ENCODE measurements at places on chromosomes 11 and 22.

- DNase-seq = no peak
These were observed 27.8 kb upstream of the LMO2 start for GRCh38 chr11:33919645-33920044.

DNA sequence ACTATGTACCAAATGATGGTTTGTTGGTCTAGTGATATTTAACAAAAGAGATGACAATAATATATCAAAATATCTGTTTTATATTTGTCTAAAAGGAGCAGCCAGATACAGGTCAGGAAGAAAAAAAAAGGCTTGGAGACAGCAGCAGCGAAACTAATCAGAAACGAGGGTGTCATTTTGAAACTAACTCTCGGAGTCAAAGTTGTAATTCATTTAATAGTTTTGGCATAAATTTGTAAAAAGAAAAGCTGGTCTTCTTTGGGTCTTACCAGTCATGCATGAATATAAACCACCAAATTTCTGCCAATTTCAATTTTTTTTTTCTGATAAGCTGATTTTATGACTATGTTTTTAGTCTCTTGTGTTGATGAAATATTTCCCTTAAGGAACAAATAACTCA is 25.5 kb downstream of the NPAT start:
- DNase-seq = no peak

- DNase-seq = no peak
These were observed 1.1 kb downstream of the USP35 start for GRCh38 chr11:78189851-78190250.

DNA sequence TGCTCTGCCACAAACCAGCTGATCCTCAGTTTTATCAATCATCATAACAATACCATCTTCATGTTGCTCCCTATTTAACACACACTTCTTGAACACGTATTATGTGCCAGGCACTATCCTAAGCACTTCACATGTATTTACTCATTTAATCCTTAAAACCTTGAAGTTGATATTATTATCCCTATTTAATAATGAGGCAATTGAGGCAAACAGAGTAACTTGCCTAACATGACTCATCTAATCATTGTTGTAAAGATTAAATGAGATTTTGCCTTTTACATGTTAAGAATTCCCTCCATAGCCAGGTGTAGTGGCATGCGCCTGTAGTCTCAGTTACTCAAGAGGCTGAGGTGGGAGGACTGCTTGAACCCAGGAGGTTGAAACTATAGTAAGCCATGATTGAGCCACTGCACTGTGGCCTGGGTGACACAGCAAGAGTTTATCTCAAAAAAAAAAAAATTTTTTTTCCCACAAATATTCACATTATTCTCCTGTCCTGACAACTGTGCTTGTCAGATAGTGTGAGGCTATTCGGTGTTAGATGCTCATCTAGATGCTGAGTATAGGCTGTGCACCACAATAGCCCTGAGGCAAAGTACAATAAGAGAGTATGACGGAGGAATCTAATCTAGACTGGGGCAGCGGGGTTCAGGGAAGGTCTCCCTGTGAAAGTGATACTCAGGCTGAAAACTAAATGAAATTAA is 13.4 kb downstream of the CKAP5 start:
- DNase-seq = no peak

GRCh38 chr22:34880662-34881061 is 185.3 kb upstream of the ISX start:
- DNase-seq = no peak

GRCh38 chr22:39316440-39317083 is 2.9 kb downstream of the RPL3 start:
- peak; percentile 66 for DNase-seq

DNA sequence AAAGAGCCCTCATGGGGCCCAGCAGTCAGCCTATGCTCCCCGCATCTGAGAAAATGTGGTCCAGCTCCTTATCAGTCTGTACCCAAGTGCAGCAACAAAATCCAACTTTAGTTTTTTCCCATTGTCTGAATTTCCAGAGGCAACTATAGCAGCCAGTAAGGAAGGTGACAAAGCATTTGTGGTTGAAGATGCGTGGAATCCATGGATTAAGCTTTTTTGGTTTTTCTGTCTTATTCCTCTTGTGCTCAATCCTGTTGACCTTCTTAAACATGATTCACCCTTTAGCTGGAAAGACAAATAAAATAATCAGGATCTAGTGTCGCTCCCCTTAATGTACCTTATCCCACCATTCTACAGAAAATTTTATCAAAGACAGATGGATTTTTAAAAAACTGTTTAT is 14.3 kb downstream of the GDPD4 start:
- no peak for DNase-seq

DNA sequence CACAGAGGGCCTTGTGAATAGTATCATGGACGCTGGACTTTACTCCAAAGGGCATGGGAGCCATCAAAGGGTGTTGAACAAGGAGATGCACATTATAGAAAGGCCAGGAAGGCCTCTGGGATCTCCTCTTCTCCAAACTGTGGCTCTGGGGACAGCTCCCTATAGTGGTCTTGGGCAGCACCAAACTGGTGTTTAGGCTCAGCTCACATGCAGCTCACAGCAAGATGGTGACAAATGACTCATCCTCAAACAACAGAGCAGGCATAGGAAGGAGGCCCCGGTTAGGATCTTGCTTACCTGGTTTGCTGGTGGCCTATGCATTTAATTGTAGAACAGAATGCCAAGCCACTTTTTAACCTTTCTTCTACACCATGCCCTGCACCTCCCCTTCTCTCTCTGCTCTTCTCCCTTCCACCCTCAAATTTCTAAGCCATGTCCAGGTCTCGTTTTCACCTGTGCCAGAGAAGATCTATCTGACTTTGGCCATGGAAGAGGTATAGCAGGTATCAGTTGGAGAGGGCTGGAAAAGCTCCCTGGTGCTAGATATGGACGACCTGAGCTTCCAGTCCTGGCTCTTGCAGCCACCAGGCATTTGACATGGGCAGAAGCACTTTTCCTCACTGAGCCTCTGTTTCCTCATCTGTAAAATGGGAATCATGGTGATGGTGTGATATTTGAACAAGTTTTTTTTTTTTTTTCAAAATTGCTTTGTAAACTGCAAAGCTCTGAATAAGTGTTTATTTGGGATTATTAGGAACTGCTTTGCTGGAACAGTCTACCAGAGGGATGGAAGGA is 14.4 kb upstream of the EHF start:
- DNase-seq = no peak

GRCh38 chr11:102256251-102256650 is 61.0 kb upstream of the BIRC3 start:
- no peak for DNase-seq

- DNase-seq = no peak
These were observed 4.6 kb downstream of the NEFH start for GRCh38 chr22:29484642-29485041.

GRCh38 chr11:134915212-134915611 is 503.2 kb upstream of the B3GAT1 start:
- no peak for DNase-seq

GRCh38 chr11:105632316-105632715 is 22.4 kb downstream of the GRIA4 start:
- DNase-seq = no peak

DNA sequence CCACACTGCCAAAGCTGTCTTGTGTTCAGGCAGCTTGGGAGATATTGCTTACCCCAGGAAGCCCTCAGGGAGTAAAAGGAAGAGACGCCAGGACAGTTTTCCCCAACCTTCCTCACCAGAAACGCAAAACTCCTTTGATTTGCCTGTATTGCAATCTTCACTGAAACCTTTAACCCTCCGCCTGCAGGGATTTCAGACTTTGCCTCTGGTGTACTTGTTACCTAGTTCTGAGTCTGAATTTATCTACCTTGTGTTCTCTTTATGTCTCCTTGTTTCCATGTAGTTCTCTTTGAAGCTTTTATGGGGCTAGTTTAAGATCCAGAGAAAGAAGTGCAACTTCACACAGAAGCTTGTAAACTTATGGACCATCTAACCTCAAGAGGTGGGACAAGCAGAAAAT is 154.2 kb downstream of the DSCAML1 start:
- DNase-seq = no peak

DNA sequence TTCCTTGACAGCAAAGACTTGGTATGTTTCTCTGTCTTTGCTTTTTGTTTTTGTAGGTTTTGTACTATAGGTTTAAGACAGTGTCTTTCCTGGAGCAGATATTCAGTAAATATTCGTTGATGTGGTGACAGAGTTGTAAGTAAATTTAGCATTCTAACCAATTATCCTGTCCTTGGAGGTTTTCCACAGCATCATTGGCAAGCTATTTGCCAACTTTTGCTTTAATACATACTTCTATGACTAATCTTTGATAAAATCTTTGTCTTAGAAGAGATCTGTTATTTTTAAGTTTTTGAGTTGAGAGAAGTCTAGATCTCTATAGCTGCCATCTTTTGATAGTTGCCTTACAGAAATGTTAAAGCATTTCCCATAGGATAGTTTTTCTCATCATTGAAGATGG is 3.8 kb downstream of the USP47 start:
- no peak for DNase-seq

DNA sequence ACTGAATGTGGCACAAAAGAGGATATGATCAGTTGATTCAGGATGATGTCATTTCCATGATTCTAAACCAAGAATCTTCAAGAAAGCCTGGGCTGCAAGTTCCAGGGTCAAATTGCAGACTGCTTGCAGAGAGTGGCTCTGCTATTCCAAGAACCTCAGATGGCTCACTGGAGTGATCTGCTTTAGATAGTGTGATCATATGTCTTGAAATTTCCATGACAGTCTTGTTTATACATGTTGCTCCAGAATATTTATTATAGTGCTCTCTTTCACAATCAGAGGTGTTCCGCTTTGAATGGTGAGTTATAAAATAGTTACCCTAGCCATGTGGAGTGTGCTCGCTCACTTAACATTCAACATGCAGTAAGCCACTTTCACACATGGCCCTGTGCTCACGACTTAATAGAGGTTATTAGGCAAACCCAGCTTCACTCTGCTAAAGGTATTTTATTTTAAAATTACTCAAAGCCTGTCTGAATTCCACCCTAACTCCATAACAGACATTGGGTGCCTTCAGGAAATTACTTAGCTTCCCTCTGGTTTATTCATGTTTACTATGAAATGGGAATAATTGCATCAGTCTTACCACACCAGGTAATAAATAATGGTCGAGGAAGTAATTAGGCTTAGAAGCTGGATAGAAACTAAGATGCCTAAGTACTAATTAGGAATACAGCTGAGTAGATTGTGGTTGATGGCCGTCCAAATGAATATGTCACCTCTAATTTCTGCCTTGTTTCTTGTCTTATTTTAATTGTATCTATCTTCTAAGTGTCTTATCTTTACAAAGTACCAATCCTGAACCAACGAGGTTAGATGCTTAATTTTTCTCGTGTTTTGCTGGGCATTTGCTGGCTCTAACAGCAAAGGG is 187.9 kb downstream of the ETS1 start:
- DNase-seq = no peak

DNA sequence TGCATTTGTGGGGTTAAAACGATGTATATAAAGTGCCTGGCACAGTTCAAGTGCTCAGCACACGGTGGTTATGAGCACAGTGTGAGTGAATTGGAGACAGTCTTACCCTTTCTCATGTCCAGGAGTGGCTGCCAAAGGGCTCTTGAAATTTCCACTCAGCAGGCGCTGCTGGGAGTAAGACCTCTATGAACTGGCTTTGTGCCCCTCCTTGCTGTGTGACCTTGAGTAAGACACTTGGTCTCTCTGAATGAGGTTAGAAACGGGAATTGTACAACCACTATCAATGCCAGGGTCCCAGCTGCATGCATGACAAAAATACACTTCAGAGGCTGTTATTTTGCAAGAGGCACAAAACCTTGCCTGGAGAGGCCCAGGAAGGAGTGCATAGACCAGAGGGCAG is 86.6 kb downstream of the TSPAN18 start:
- DNase-seq = no peak

DNA sequence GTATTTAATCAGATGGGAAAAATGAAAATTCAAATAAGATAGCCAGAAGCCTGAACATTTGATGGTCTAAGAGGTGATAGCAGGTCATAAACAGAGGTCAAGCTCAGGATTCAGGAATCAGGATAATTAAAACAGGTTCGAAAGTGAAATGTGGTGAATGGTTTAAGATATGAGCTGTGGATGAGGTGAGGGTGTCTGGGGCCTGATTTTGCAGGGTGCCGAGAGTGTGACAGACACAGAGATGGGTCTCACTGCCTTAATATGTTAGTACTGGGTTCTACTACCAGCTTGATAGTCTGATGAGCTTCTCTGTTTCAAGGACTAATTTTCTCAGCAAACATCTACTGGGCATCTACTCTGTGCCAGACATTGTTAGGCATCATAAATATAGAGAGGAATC is 19.9 kb upstream of the EMSY start:
- DNase-seq = no peak

DNA sequence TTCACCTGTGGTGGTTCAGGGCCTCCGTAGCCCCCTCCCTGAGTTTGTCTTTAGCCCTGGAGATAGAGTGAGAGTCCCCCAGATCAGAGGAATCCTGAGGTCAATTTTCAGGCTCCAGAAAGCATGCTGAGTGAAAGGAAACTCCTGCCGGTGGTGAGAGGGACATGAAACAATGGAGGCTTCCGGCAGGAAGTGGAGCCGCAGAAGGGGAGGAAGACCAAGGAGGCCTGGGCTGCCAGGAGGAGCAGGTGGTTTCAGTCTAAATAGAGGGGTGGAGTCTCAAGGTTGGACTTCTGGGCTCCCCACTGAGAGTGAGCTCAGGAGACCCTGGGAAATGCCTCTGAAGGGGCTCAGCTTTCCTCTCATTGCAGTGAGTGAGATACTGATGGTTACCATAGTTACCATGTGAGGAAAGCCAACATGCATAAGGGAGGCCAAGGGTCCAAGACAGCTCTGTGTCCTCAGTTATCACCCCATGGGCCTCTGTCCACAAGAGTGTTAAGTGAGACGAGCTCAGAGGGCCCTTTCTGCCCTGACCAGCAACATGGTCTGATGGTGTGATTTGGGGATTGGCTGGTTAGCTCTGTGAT is 10.7 kb downstream of the SLCO2B1 start:
- DNase-seq = no peak

- DNase-seq = no peak
These were observed 124.4 kb downstream of the ETS1 start for GRCh38 chr11:128462922-128463321.

GRCh38 chr11:821512-822371 is 3.0 kb downstream of the PNPLA2 start:
- no peak for DNase-seq

- no peak for DNase-seq
These were observed 7.9 kb downstream of the NCAPD3 start for GRCh38 chr11:134215836-134216235.

- no peak for DNase-seq
These were observed 109.9 kb downstream of the MICAL3 start for GRCh38 chr22:17914474-17914873.

DNA sequence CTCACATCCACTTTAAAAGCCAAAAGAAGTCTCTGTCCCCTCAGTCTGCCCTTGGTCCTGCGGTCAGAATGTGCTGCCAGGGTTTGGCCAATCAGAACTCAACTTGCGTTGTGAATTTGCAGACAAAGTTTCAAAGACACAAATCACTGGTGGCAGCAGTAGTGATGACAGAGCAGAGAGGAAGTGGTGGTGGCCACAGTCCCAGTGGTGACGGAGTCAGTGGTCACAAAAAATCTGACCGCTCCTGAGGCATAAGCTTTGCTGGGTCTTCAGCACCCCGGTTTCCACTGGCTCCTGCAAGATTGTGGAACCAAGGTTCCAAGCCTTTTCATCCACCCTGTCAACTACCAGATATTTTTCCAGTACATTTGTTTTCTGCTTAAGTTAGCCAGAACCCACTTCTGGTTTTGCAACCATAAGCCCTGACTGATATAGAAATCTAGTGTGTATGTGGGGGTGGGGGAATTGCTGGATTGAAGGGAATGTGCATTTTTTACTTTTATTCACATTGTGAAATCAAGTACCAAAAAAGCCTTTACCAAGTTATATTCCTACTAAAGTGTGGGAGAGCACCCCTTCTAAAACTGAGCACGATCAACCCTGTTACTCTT is 112.3 kb downstream of the TMPRSS5 start:
- DNase-seq = no peak

All from renal cortex interstitium (tissue), 15 donors.